ENCODE measurements at places on chromosomes 4 and X.

- DNase-seq, result no peak
Observed at GRCh38 chr4:152283801-152284470, 252.0 kb downstream of the FBXW7 start.

GRCh38 chr4:5041699-5042098 lies 9.6 kb upstream of the STK32B start:
- no peak for DNase-seq

DNA sequence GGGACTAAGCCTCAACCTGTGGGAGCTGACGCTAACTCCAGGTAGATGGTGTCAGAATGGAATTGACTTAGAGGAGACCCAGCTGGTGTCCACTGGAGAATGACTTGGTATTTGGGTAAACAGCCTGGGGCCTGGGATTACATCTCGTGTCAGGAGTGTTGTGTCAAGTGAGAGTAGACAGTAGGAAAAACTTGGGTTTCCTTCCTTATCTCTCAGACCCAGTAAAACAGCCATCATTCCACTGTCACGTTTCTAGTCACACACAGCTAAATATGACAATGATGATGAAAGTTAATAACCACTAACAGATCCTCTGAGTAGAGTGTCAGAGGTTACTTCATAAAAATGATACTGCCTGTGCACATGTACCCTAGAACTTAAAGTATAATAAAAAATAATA lies 13.8 kb downstream of the ZNF674 start:
- no peak for DNase-seq

- no peak for DNase-seq
Observed at GRCh38 chr4:27720010-27720766, 859.5 kb downstream of the STIM2 start.

DNA sequence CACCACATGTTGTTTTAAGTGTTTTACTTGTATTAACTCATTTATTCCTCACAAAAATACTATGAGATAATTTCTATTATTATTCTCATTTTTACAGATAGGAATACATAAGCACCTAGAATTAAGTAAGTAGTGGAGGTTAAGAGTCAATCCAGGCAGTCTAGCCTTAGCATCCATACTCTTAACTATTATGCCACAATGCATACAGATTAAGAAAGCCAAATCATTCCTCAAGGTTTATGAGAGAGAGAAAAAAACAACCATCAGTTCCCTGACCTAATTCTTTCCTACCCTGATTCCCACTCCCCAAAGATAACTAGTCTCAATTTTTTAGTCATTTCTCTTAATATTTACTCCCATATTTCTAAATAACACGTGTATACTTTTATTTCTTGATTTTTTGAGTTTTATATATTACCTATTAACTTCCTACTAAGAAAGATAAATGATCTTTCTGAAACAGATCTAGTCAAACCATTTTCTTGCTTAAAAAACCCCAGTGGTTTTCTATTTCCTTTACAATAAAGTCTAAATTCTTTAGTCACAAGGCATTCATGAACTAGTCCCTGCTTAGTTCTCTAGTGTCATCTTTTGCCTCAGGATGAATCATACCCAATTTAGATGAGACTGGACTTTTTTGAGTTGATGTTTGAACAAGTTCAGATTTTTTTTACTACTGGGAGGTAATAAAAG lies 16.0 kb downstream of the UBA6 start:
- DNase-seq, result no peak

- no peak for DNase-seq
Observed at GRCh38 chrX:16479206-16479869, 170.6 kb upstream of the S100G start.

GRCh38 chrX:106950381-106950780 lies 30.2 kb downstream of the CLDN2 start:
- DNase-seq, result no peak

- no peak for DNase-seq
Observed at GRCh38 chrX:48737940-48738339, 23.6 kb upstream of the GLOD5 start.

DNA sequence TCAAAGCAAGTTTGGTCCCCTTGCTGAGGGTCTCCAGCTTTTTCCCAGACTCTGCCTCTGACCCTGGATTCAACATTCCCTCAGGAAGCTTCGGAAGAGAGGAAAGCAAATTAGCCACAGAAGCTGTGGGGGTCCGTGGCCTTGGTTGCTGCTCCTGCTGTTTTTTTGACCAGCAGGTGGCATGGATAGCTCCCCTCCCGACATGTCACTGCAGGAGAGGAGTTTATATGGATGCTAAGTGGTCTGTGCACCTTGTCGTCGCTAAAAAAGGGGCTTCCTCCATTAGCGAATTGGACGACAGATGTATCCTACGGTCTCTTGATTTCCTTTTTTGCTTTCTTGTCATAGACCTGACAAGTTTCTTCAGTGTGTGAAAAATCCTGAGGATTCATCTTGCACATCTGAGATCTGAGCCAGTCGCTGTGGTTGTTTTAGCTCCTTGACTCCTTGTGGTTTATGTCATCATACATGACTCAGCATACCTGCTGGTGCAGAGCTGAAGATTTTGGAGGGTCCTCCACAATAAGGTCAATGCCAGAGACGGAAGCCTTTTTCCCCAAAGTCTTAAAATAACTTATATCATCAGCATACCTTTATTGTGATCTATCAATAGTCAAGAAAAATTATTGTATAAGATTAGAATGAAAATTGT lies 70.2 kb downstream of the CD38 start:
- no peak for DNase-seq

GRCh38 chr4:2781911-2782310 lies 11.0 kb upstream of the SH3BP2 start:
- DNase-seq, result no peak

GRCh38 chr4:139558235-139559088 lies 2.4 kb upstream of the SETD7 start:
- DNase-seq, result no peak

GRCh38 chrX:23770142-23770541 lies 12.8 kb upstream of the SAT1 start:
- no peak for DNase-seq

DNA sequence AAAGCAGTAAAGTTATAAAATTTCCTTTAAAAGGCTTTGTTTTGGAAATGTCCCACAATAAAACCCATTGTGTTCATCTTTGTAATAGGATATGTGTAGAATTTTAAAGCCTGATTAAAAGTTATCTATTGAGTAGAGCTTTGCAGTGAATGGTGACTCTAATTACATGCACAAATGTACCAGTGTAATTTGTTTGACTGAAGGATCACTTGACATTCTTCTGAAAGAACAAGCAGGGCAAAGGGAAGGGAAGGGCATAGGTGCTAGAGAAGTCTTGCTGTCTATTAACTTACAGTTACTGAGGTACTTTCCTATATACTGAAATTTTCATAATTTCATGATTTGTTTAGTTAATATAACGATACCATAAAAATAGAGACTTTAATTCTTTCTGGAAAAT lies 70.8 kb downstream of the STIM2 start:
- DNase-seq, result no peak

- DNase-seq, result no peak
Observed at GRCh38 chr4:23429497-23429896, 460.4 kb downstream of the PPARGC1A start.

- DNase-seq, result no peak
Observed at GRCh38 chr4:80171656-80172055, 25.6 kb upstream of the PRDM8 start.

- DNase-seq, result no peak
Observed at GRCh38 chr4:158459085-158459820, 62.4 kb upstream of the RXFP1 start.

DNA sequence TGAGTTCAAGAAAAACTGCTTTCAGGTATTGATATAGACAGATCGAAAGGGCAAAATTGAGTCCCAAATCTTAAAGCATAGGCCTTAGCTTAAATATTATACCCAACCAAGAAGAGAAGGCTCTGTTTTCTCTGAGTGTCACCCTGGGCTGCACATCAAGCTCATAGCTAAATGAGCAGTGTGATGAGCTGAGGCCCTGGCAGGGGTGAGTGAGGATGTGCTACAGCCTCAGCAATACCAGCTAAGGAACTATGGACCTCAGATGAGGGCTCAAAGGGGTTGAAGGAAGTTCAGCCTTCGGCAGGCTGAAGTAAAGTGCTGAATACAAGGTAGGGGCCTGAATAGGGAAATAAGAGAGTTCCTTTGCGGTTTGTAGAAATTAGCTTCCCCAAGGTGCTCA lies 79.3 kb downstream of the FAM114A1 start:
- DNase-seq, result no peak

GRCh38 chrX:7115557-7115956 lies 32.0 kb upstream of the STS start:
- DNase-seq, result no peak

- no peak for DNase-seq
Observed at GRCh38 chrX:107871136-107871535, 45.5 kb downstream of the MID2 start.

- no peak for DNase-seq
Observed at GRCh38 chrX:152900937-152901445, 3.1 kb downstream of the ZNF185 start.

DNA sequence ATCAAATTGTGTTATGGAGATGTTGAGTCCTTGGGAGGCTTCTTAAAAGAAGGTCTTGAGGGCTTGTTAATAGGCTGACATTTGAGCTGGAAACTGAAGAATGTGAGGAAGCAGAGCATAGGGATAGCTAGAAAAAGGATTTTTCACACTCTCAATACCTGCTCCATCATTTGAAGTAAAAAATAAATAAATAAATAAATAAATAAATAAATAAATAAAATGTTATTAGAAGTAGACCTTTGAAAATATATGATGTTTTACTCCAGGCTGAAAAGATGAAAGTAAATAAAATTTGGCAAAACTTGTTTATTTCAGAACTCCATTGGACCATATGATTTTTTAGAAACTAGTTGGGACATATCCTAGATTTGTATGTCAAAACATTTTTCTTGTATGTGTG lies 1757.8 kb upstream of the TENM3 start:
- no peak for DNase-seq

GRCh38 chr4:90027565-90027964 lies 99.6 kb upstream of the CCSER1 start:
- DNase-seq, result no peak

- no peak for DNase-seq
Observed at GRCh38 chr4:55612341-55612740, 20.3 kb upstream of the PDCL2 start.

Measured in T-cell (primary cell).